Suprapubic skin (tissue), 4 donors: ENCODE measurements at places on chromosomes 6 and 20.

GRCh38 chr20:60331688-60332300 lies 373.6 kb downstream of the CDH26 start:
- DNase-seq = no peak

- no peak for DNase-seq
Observed at GRCh38 chr6:137715589-137716045, 151.4 kb upstream of the TNFAIP3 start.

- no peak for DNase-seq
Observed at GRCh38 chr6:15137086-15137485, 108.8 kb upstream of the JARID2 start.

GRCh38 chr6:90186026-90186425 lies 110.6 kb downstream of the BACH2 start:
- no peak for DNase-seq

DNA sequence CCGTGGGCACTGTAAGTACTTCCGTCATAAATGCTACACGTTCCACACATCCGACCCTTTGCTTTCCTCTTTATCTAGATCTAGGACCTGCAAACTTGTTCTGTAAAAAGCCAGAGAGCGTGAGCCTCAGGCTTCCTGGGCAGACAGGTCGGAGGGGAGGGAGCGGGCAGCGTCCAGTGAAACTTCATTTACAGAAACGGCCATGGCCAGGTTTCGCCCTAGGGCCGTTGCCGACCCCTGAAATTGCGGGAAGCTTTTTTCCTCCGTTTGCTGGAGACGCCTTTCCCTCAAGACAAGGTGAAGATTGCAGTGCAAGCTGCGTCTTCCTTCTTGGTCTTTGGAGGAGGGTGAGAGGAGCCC lies 155.4 kb downstream of the DLL1 start:
- DNase-seq = peak; percentile 76

GRCh38 chr6:106613590-106613989 lies 15.7 kb downstream of the RTN4IP1 start:
- DNase-seq = no peak

GRCh38 chr6:5203546-5203945 lies 57.2 kb downstream of the LYRM4 start:
- no peak for DNase-seq
